Prostate gland (tissue), 2 donors: ENCODE measurements at places on chromosomes 5 and 9. TPM values are rescaled to one million over a fixed set of nuclear protein-coding genes. Genes with fewer than 3 reads are reported as not detected.

- H3K27ac ChIP-seq, result no peak overlapping the region
- no peaks in the 10 kb centered on the region for H3K4me1 ChIP-seq
- H3K27me3 ChIP-seq, result no peaks in the 10 kb centered on the region
These were observed 85.3 kb downstream of the FAM114A2 start for GRCh38 chr5:153953411-153953810.

- no peak for DNase-seq
- H3K27me3 ChIP-seq, result no peaks in the 10 kb centered on the region
- H3K4me1 ChIP-seq, result no peaks in the 10 kb centered on the region
- no peaks in the 10 kb centered on the region for H3K36me3 ChIP-seq
- H3K4me3 ChIP-seq, result no peak overlapping the region
These were observed 60.7 kb downstream of the LHFPL2 start for GRCh38 chr5:78587775-78588291.

Gene KIF12
- total RNA-seq, result 21.5 TPM

DNA sequence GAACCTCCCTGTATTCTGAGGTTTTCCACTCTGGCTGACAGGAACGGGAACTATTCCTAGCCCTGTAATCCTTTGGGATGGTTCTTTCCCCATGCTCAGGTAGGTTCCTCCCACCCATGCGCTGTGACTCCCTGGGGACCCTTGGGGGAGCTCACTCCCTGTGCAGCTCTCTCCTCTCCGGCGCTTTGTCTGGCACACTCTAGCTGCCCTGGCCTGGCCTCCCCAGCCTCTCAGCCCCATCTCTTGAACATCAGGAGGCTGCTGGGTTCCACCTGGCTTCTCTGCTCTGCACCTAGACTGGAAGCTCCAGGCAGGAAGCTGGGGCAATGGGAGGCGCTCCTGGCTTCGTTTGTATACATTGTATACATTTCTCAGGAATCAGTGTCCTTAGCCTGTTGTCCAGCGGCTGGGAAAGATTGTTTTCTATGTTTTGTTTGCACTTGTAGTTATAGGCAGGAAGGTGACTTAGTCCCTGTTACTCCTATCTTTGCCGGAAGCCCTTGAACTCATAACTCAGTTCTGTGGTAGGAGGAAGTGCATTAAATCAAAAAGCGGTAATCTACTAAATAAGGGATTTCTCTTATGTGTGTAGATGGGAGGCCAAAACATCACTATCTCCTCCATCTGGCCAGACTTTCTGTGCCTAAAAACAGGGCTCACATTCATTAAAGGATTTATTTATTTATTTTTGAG lies 20.4 kb downstream of the SLC25A25 start:
- no peaks in the 10 kb centered on the region for H3K36me3 ChIP-seq
- no peak overlapping the region for H3K4me3 ChIP-seq
- peaks cover 3% of the 10 kb centered on the region for H3K4me1 ChIP-seq

GRCh38 chr5:40441733-40442132 lies 238.0 kb upstream of the PTGER4 start:
- H3K27ac ChIP-seq, result no peak overlapping the region
- H3K27me3 ChIP-seq, result no peaks in the 10 kb centered on the region
- no peaks in the 10 kb centered on the region for H3K36me3 ChIP-seq
- DNase-seq, result no peak
- H3K4me3 ChIP-seq, result no peak overlapping the region

GRCh38 chr5:135046661-135047346 lies 12.8 kb upstream of the PITX1 start:
- H3K27me3 ChIP-seq, result peaks cover 16% of the 10 kb centered on the region
- no peak overlapping the region for H3K27ac ChIP-seq
- H3K4me3 ChIP-seq, result no peak overlapping the region
- no peaks in the 10 kb centered on the region for H3K36me3 ChIP-seq
- DNase-seq, result no peak
- H3K4me1 ChIP-seq, result no peaks in the 10 kb centered on the region

Gene CDH9
- not detected for total RNA-seq

- no peaks in the 10 kb centered on the region for H3K36me3 ChIP-seq
- DNase-seq, result no peak
- H3K4me1 ChIP-seq, result no peaks in the 10 kb centered on the region
- no peak overlapping the region for H3K4me3 ChIP-seq
- no peaks in the 10 kb centered on the region for H3K27me3 ChIP-seq
These were observed 631.6 kb upstream of the CDH18 start for GRCh38 chr5:20619591-20619990.

DNA sequence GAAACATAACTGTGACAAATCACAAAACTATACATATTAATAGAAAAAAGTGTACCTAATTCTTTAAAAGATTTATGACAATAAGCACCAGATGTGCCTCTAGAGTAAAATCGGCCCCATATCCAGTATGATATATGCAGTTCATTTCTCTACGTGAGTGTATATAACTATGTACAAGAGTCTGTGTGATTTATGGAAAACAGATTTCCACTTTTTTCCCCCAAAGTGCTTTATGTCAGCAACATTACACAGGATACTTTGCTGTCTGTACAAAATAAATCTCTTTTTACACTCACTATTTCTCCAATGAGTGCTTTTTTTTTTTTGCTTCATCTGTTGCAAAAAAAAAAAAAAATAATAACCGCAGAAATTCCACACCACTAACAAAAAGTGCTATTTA lies 298.8 kb upstream of the RFX3 start:
- H3K4me3 ChIP-seq, result no peak overlapping the region
- H3K4me1 ChIP-seq, result no peaks in the 10 kb centered on the region
- no peak overlapping the region for H3K27ac ChIP-seq
- no peaks in the 10 kb centered on the region for H3K36me3 ChIP-seq
- H3K27me3 ChIP-seq, result no peaks in the 10 kb centered on the region

DNA sequence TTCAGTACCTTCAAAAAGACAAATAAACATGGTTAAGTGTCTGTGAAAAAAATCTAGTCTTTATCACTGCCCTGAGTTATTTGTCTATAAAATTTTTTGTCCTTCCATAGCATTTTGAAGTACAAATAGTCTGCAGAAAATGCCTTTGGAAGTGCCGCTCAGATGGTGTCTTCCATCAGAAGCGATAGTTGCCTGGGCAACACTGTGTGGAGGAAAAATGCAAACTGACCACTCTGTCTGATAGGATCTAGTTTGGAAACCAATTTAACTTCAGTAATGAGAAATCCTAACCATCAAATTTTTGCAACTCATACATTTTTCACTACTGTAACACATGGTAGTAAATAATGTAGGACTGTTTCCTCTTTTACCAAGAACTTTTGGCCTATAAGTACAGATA lies 449.9 kb downstream of the PRELID2 start:
- no peaks in the 10 kb centered on the region for H3K4me1 ChIP-seq
- no peaks in the 10 kb centered on the region for H3K36me3 ChIP-seq
- H3K27ac ChIP-seq, result no peak overlapping the region
- H3K27me3 ChIP-seq, result no peaks in the 10 kb centered on the region
- H3K4me3 ChIP-seq, result no peak overlapping the region

- no peaks in the 10 kb centered on the region for H3K4me1 ChIP-seq
- H3K36me3 ChIP-seq, result no peaks in the 10 kb centered on the region
- no peaks in the 10 kb centered on the region for H3K27me3 ChIP-seq
- no peak for DNase-seq
- H3K4me3 ChIP-seq, result no peak overlapping the region
These were observed 5.2 kb downstream of the TCF7 start for GRCh38 chr5:134119720-134120119.

DNA sequence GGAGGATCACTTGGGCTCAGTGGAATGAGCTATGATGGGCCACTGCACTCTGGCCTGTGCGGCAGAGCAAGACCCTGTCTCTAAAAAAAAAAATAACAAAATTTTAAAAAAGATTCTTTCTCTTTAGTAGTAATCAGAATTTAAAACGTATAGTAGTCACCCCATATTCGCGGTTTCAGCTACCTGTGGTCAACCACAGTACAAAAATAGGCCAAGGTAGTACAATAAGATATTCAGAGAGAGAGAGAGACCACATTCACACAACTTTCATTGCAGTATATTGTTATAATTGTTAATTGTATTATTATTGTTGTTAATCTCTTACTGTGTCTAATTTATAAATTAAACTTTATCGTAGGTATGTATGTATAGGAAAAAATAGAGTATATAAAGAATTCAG lies 18.7 kb downstream of the INIP start:
- H3K4me3 ChIP-seq, result no peak overlapping the region
- no peak overlapping the region for H3K27ac ChIP-seq
- no peaks in the 10 kb centered on the region for H3K4me1 ChIP-seq
- H3K27me3 ChIP-seq, result no peaks in the 10 kb centered on the region

Gene DMRT3
- 1.8 TPM for total RNA-seq

DNA sequence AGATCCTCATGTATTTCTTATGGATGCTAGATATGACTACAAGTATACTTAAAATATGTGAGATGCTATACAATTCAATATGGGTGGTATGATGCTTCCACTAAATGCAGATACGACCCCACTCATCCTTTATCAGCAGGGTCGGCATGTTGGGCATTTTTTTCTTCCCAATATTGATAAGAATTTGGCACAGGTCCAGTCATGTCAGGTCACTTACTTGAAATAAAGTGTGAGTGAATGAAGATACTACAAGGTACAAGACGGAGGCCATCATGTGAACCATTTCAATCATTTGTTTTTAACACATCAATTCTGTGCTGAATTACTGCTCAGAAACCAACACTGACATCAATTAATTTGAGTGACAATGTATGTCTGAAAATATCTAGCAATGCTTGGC lies 146.9 kb upstream of the GNA14 start:
- no peaks in the 10 kb centered on the region for H3K36me3 ChIP-seq
- no peaks in the 10 kb centered on the region for H3K27me3 ChIP-seq
- H3K4me3 ChIP-seq, result no peak overlapping the region
- H3K4me1 ChIP-seq, result no peaks in the 10 kb centered on the region
- DNase-seq, result no peak
- no peak overlapping the region for H3K27ac ChIP-seq

DNA sequence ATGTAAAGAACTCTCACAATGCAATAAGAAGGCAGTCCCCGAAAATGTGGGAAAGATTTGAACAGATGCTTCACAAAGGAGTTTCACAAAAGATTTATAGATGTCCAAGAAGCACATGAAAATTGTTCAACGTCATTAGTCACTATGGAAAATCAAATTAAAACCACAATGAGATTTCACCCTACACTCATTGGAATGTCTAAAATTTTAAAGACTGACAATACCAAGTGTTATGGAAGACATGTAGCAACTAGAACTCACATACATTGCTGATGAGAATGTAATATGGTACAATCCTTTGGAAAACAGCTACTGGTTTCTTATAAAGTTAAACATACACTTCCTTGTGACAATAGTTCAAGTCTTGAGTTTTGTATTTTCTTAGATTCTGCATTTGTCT lies 11.0 kb upstream of the RECK start:
- no peak overlapping the region for H3K27ac ChIP-seq
- no peak overlapping the region for H3K4me3 ChIP-seq
- no peak for DNase-seq
- H3K27me3 ChIP-seq, result no peaks in the 10 kb centered on the region

- H3K4me3 ChIP-seq, result no peak overlapping the region
- DNase-seq, result no peak
- no peak overlapping the region for H3K27ac ChIP-seq
- no peaks in the 10 kb centered on the region for H3K36me3 ChIP-seq
- no peaks in the 10 kb centered on the region for H3K4me1 ChIP-seq
These were observed 46.9 kb upstream of the RGS7BP start for GRCh38 chr5:64458948-64459347.

- no peak for DNase-seq
- no peaks in the 10 kb centered on the region for H3K27me3 ChIP-seq
- no peaks in the 10 kb centered on the region for H3K36me3 ChIP-seq
- no peaks in the 10 kb centered on the region for H3K4me1 ChIP-seq
- H3K4me3 ChIP-seq, result no peak overlapping the region
These were observed 162.9 kb upstream of the NMUR2 start for GRCh38 chr5:152568016-152568415.

Gene PDE8B
- total RNA-seq, result 25.6 TPM

Gene IL3
- total RNA-seq, result not detected

- no peaks in the 10 kb centered on the region for H3K4me1 ChIP-seq
- no peak overlapping the region for H3K4me3 ChIP-seq
- DNase-seq, result no peak
- H3K36me3 ChIP-seq, result no peaks in the 10 kb centered on the region
- no peaks in the 10 kb centered on the region for H3K27me3 ChIP-seq
These were observed 153.8 kb downstream of the DEPDC1B start for GRCh38 chr5:60546207-60546606.

Gene SPINK14
- not detected for total RNA-seq

DNA sequence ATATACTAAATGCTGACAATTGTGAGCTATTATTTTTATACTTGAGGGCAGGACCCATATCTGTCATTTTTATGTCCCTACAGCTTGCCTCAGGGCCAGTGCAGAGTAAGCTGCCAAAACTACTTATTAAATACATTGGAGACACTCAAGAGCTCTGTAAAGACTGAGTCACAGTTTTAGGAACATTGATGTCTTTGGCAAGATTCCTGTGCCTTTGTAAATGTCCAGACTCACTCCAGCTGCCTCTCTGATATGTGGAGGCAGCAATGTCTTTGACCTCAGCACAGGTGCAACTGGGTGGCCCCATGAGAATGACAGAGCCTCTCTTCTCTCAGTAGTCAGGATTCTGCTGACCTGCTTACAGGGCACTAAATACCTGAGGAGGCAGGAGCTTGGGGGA lies 363.2 kb downstream of the OSTF1 start:
- H3K36me3 ChIP-seq, result no peaks in the 10 kb centered on the region
- DNase-seq, result no peak
- H3K4me1 ChIP-seq, result no peaks in the 10 kb centered on the region

DNA sequence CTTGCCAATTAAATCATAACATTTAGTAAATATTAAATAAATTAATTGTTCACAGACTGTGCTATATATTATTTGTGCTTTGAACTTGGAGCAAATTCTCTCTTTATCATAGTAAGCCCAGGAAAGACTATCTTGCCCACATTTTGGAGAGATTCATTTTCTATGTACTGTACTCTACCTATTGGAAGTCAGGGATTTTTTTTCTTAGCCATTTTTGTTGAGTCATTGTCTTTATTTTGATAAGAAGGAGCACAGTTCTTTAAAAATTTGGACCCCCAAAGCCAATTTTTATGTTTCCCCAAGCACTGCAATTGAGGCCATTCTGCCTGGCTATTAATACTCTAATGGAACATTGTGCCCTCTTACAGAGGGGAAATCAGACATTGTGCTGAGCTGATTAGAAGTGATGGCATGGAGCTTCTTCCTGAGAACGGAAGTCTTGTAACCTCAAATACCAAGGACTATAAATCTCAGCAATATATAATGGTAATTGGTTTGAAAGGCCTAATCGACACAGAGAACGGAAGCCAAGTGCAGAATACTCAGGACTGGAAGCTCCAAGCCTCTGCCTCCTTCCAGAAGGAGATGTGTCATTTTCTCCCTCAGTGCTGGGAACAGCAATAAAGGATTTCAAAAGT lies 188.8 kb upstream of the PAPPA start:
- no peak overlapping the region for H3K27ac ChIP-seq
- no peaks in the 10 kb centered on the region for H3K27me3 ChIP-seq
- no peak overlapping the region for H3K4me3 ChIP-seq
- DNase-seq, result no peak
- no peaks in the 10 kb centered on the region for H3K36me3 ChIP-seq

Gene RLN2
- total RNA-seq, result 2.5 TPM

GRCh38 chr5:142748568-142749249 lies 21.5 kb upstream of the ARHGAP26 start:
- no peaks in the 10 kb centered on the region for H3K27me3 ChIP-seq
- H3K4me3 ChIP-seq, result no peak overlapping the region
- peak; percentile 59 for DNase-seq
- H3K27ac ChIP-seq, result no peak overlapping the region
- H3K4me1 ChIP-seq, result peaks cover 8% of the 10 kb centered on the region

Gene RNF180
- total RNA-seq, result 15.1 TPM
